Ovary (tissue), 10 donors: ENCODE measurements at places on chromosomes 16 and 17. TPM values are rescaled to one million over a fixed set of nuclear protein-coding genes. Genes with fewer than 3 reads are reported as not detected.
A peak's percentile ranks its signal among the peaks of the same experiment; 100 is the strongest.

The ZG16B gene
- not detected for total RNA-seq

The QPRT gene
- 59.5 TPM for total RNA-seq

The ADAD2 gene
- total RNA-seq = not detected

GRCh38 chr17:1986783-1987451 is 38.2 kb downstream of the RTN4RL1 start:
- no peak for DNase-seq
- no peak overlapping the region for H3K4me3 ChIP-seq
- H3K36me3 ChIP-seq = no peaks in the 10 kb centered on the region
- peaks cover 7% of the 10 kb centered on the region for H3K4me1 ChIP-seq

DNA sequence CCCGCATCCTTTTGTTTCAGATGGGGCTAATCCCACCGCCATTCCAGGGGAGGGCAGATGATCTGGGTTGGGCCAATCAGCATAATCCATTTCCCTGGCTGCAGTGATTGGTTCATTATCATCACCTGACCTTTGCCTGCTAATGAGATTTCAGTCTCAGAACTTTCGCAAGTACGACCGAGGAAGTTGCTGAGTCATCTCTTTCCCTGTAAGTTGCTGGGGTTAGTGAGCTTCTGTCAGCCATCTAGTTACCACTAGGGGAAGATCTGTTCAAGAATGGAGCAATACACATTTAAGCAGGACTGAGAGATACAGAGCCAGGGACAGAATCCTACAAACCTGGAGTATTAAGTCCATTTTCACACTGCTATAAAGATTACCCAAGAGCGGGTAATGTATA is 65.3 kb upstream of the NUDT7 start:
- DNase-seq = no peak
- H3K4me3 ChIP-seq = no peak overlapping the region
- no peaks in the 10 kb centered on the region for H3K27me3 ChIP-seq
- no peaks in the 10 kb centered on the region for H3K36me3 ChIP-seq
- no peak overlapping the region for H3K27ac ChIP-seq
- H3K4me1 ChIP-seq = no peaks in the 10 kb centered on the region

DNA sequence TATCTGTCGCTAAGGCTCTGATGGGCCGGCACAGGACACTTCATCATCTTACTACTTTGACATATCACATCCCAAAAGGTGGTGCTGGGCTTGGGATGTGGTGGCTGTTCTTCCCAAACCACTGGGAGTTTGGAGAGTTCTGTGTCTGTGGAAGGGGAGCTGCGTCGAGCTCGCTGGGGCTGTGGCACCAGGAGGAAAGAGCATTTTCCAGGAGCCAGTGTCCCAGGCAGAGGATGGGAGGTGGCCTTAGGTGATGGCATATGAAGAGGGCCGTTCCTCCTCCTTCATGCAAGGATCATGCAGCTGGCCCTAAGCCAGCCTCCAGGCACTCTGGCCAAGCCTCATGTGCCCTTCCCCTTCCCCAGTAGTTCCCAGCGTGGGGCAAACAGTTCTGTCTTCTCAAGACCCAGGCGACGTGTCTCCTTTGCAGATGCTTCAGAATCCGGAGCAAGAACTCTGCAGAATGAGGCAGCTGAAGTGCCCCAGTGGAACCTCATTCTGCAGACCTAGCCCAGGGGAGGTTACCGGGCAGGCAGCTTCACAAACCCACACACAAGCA is 89.4 kb upstream of the TNRC6C start:
- no peak overlapping the region for H3K4me3 ChIP-seq
- peaks cover 6% of the 10 kb centered on the region for H3K4me1 ChIP-seq
- DNase-seq = no peak
- H3K27me3 ChIP-seq = no peaks in the 10 kb centered on the region
- no peaks in the 10 kb centered on the region for H3K36me3 ChIP-seq

DNA sequence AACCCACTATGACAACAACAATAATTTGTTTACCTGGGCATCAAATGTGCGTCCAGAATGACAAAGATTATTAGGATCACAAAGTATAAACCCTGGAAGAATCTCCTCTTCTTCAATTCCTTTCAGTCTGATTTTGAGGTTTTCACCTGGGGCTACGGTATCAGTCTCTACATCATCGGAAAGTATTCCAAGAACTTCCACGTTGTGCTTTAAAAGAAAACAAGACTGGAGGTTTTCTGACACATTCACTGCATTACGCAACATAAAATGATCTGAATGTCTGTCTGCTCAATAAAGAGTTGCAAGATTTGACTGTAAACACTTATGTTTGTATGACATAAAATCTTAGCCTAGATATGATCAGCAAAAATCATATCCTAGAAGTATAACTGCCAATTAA is 26.0 kb upstream of the RSL1D1 start:
- no peaks in the 10 kb centered on the region for H3K27me3 ChIP-seq
- H3K4me3 ChIP-seq = no peak overlapping the region
- H3K36me3 ChIP-seq = no peaks in the 10 kb centered on the region
- no peak for DNase-seq

- H3K4me1 ChIP-seq = no peaks in the 10 kb centered on the region
- no peaks in the 10 kb centered on the region for H3K27me3 ChIP-seq
- H3K27ac ChIP-seq = no peak overlapping the region
- no peak overlapping the region for H3K4me3 ChIP-seq
- no peaks in the 10 kb centered on the region for H3K36me3 ChIP-seq
Observed at GRCh38 chr16:77330332-77331042, 104.3 kb downstream of the ADAMTS18 start.

- H3K4me1 ChIP-seq = peaks cover 17% of the 10 kb centered on the region
- peak; percentile 53 for DNase-seq
- no peak overlapping the region for H3K4me3 ChIP-seq
- no peaks in the 10 kb centered on the region for H3K36me3 ChIP-seq
- no peak overlapping the region for H3K27ac ChIP-seq
Observed at GRCh38 chr17:7045492-7046126, 1.7 kb upstream of the SLC16A11 start.

The TMEM114 gene
- not detected for total RNA-seq

DNA sequence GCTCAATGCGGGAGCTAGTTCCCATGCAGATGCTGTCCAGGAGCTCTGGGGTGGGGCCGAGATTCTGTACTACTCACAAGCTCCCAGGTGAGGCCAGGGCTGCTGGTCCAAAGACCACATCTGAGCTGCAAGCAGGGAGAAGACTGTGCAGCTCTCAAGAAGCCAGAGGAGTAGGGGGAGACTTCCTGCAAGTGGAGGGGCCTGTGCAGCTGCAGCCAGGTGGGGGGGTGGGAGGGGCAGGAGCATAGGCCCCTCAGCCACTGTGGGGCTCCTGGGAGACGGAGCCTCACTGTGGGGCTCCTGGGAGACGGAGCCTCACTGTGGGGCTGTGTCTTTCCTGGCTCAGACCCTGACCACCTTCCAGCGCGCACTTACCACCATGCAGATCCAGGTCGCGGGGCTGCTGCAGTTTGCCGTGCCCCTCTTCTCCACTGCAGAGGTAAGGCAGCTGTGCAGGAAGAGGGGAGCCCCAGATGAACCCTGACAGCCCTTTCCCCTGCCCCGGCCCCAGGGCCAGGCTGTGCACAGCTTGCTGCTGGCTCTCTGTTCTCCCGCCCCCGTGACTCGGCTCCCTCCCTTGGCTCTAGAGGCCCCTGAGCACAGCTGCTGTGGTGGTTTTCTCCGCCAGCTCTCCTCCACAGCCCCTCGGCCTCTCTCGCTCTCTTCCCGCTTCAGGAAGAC is 24.3 kb upstream of the DNAI2 start:
- H3K27ac ChIP-seq = no peak overlapping the region
- H3K27me3 ChIP-seq = no peaks in the 10 kb centered on the region
- no peak overlapping the region for H3K4me3 ChIP-seq

GRCh38 chr16:61371388-61371787 is 664.9 kb downstream of the CDH8 start:
- no peak overlapping the region for H3K27ac ChIP-seq
- H3K4me1 ChIP-seq = no peaks in the 10 kb centered on the region
- no peak for DNase-seq
- no peak overlapping the region for H3K4me3 ChIP-seq
- no peaks in the 10 kb centered on the region for H3K27me3 ChIP-seq

The TMC7 gene
- 0.36 TPM for total RNA-seq

DNA sequence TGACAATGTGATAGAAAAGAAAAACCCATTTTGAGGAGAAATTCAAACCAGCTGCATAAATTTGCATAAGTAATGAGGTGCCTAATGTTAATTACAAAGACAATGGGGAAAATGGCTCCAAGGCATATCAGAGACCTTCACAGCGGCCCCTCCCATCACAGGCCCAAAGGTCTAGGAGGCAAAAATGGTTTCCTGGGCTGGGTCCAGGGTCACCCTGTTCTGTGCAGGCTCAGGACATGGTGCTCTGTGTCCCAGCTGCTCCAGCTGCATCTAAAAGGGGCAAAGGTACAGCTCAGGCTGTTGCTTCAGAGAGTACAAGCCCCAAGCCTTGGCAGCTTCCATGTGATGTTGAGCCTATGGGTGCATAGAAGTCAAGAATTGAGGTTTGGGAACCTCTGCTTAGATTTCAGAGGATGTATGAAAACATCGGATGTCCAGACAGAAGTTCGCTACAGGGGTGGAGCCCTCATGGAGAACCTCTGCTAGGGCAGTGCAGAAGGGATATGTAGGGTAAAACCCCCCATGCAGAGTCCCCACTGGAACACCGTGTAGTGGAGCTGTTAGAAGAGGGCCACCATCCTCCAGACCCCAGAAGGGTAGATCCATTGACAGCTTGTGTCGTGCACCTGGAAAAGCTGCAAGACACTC is 40.6 kb downstream of the IKZF3 start:
- H3K36me3 ChIP-seq = no peaks in the 10 kb centered on the region
- no peaks in the 10 kb centered on the region for H3K4me1 ChIP-seq
- no peak for DNase-seq
- H3K4me3 ChIP-seq = no peak overlapping the region
- H3K27me3 ChIP-seq = no peaks in the 10 kb centered on the region
- H3K27ac ChIP-seq = no peak overlapping the region

The MMP25 gene
- 0.65 TPM for total RNA-seq

GRCh38 chr17:63478814-63479494 is 2.1 kb downstream of the ACE start:
- DNase-seq = peak; percentile 63
- H3K27ac ChIP-seq = no peak overlapping the region
- H3K4me1 ChIP-seq = peaks cover 16% of the 10 kb centered on the region
- no peaks in the 10 kb centered on the region for H3K36me3 ChIP-seq
- H3K4me3 ChIP-seq = no peak overlapping the region
- no peaks in the 10 kb centered on the region for H3K27me3 ChIP-seq
